ENCODE measurements at places on chromosomes 1 and 21. TPM values are rescaled to one million over a fixed set of nuclear protein-coding genes. Genes with fewer than 3 reads are reported as not detected.

Gene OR14K1
- not detected for polyA plus RNA-seq

Gene IFI44L
- polyA plus RNA-seq = 0.45 TPM

DNA sequence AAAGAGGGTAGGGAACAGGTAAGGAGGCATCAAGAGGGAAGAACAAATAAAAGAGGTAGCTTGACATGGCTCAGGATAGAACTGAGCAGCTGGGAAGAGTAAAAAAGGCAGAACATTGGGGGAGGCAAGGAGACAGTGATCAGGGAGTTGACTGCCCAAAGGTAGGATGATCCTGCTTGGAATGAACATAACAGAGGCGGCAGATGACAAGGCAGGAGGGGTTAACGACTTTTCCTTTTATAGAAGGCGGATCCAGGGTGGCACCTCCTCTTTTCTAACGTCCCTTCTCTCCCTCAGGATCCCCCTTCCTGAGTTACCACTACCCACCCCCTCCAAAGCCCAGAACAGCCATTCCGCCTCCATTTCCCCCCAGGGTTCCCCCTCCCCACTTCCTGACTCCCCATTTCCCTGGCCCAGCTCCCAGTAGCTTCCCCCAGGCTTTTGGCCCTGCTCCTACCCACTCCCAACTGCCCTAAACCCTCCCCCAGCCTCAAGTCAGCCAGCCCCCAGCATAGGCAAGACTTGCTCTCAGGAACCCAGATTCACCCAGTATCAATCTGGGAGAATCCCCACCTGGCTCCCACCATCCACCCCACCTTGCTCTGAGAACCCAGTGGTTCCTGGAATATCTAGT, 769 bp upstream of the ADAMTS4 start:
- no peak for DNase-seq
- H3K36me3 ChIP-seq = no peaks in the 10 kb centered on the region
- H3K4me1 ChIP-seq = peaks cover 12% of the 10 kb centered on the region
- H3K27ac ChIP-seq = peak overlapping the region; percentile 98
- H3K27me3 ChIP-seq = no peaks in the 10 kb centered on the region

DNA sequence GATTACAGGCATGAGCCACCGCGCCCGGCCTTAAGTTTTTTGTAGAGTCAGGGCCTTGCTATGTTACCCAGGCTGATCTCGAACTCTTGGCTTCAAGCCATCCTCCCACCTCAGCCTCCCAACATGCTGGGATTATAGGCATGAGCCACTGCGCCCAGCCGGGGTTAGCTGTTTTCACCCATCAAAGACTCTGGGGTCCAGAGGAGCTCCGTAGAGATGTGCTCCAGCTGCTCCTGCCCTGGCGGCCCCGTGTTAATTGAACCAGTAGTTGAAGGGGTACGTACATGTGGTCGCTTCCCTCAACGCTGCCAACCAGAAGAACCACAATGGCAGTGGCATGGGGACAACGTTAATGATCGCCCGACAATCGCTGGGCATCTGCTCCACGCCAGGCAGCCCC, 72.0 kb downstream of the NPHP4 start:
- DNase-seq = no peak
- H3K36me3 ChIP-seq = no peaks in the 10 kb centered on the region
- no peaks in the 10 kb centered on the region for H3K27me3 ChIP-seq

Gene CASQ1
- polyA plus RNA-seq = 0.45 TPM

Gene PCP4
- 1.1 TPM for polyA plus RNA-seq

GRCh38 chr21:21460979-21461378, 462.8 kb downstream of the NCAM2 start:
- no peak overlapping the region for H3K4me3 ChIP-seq
- H3K4me1 ChIP-seq = no peaks in the 10 kb centered on the region
- no peak overlapping the region for H3K27ac ChIP-seq
- H3K36me3 ChIP-seq = no peaks in the 10 kb centered on the region
- DNase-seq = no peak
- no peaks in the 10 kb centered on the region for H3K27me3 ChIP-seq

Gene LAMB3
- 33.8 TPM for polyA plus RNA-seq

Gene S100A1
- polyA plus RNA-seq = 2.7 TPM
